Stimulated activated CD8-positive, alpha-beta memory T cell treated with anti-CD3 and anti-CD28 coated beads, Interleukin-4, amount 100 ng/mL, for 1 hour (primary cell): ENCODE measurements at places on chromosomes 1 and 21.

- no peak for DNase-seq
Measured at GRCh38 chr1:161226320-161226711, 456 bp downstream of the TOMM40L start.

GRCh38 chr1:110243574-110243973, 33.5 kb downstream of the KCNC4 start:
- DNase-seq: no peak

DNA sequence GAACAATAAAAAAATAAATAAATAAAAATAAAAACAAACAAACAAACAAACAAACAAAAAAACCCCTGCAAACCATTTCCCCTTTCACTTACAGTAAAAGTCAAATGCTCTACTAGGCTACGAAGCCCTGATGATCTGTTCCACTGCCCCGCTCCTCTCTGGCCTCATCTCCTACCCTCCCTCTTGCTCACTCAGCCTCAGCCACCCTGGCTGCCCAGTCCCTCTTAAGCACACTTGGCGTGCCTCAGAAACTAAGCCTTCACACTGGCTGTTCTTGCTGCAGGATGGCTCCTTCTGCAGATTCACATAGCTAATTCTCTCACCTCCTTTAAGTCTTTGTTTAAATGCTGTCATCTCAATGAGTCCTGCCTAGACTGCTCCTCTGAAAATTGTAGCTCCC, 30.8 kb upstream of the UHMK1 start:
- DNase-seq: no peak

GRCh38 chr1:100325415-100326324, 26.6 kb upstream of the CDC14A start:
- DNase-seq: no peak

- no peak for DNase-seq
Measured at GRCh38 chr1:51070640-51071039, 31.4 kb upstream of the C1orf185 start.
